ENCODE measurements at places on chromosomes 6 and 20. TPM values are rescaled to one million over a fixed set of nuclear protein-coding genes. Genes with fewer than 3 reads are reported as not detected.

The KCNQ5 gene
- total RNA-seq = not detected

The HRH3 gene
- total RNA-seq = not detected

The FAXC gene
- 0.03 TPM for total RNA-seq

The THBD gene
- total RNA-seq = 2.2 TPM

The MCCD1 gene
- total RNA-seq = not detected
